Right atrium auricular region (tissue), 2 donors: ENCODE measurements at places on chromosomes 5 and 9.

GRCh38 chr9:72363236-72363635 is 1.8 kb downstream of the ZFAND5 start:
- DNase-seq: no peak

DNA sequence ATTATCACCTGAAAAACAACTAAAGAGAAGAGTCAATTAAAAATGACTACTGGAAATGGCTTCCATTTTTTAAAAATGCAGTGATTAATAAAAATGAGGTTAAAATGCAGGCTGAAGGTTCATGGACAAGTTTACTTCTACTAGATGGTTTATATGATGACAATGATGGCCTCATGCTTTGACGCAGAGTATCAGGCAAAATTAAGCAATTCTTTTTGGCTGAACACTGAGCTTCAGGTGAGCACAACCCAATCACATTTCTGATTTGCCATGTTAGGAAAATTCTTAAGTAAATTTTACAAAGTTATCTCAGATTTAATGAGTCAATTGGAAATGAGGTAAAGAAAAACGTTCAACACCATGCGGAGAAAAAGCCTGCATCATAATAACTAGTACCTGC is 22.3 kb downstream of the DMGDH start:
- no peak for DNase-seq

DNA sequence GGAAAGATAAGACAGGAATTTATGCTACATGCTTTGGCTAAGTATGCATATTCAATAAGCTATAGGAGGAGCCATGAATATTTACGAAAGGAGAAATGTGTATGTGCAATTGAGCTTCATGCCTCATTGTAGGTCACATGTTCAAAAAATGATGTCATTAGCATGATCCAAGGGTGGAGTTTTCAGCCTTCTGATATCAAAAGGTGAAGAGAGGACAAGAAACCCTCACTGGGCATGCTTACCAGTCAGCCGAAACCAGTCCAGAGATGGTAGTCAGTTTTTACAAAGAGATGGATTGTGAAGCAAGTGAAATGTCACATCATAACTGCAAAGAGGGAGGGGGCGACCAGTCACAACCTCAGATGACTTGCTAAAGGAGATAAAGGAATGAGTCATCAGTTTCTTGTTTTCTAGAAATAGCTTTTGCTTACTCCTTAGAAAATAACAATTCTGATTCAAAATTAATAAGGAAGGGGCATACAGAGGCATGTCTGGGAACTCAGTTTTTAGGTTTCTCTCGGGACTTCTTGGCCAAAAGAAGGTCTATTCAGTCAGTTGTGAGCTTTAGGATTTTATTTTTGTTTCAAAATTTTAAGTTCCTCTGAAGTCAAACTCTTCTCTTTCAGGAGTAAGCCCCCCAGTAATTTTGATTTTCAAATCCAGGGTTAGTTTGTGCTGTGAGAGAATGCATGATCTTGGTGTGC is 1067.8 kb upstream of the EDIL3 start:
- no peak for DNase-seq

GRCh38 chr9:124126648-124127646 is 115.4 kb downstream of the LHX2 start:
- peak; percentile 77 for DNase-seq

- DNase-seq: peak; percentile 61
Observed at GRCh38 chr5:168885324-168886120, 306.4 kb upstream of the PANK3 start.

GRCh38 chr5:68528821-68529273 is 313.3 kb downstream of the PIK3R1 start:
- no peak for DNase-seq
